Lung microvascular endothelial cell (primary cell): ENCODE measurements at places on chromosomes 2 and 18.

DNA sequence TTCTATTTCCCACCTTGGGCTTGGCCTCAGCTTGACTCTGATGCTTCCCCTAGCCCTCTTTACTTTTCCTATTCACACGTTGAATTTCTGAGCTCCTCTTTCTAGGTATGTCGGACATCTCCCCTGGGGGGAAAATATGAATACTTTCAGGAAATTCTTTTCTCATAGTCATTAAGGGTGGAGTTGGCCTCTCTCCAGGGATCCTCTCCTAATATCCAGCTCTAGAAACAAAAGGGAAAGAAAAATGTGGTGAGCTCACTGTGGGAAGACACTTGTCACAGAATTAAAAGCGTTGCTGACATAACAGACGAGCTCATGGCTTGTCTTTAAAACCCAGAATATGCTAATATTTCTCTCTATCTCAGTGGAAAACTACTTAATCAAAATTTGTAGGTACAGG, 132.7 kb upstream of the MEX3C start:
- DNase-seq: no peak

- no peak for DNase-seq
These were observed 343.0 kb downstream of the NYAP2 start for GRCh38 chr2:225742487-225742886.

DNA sequence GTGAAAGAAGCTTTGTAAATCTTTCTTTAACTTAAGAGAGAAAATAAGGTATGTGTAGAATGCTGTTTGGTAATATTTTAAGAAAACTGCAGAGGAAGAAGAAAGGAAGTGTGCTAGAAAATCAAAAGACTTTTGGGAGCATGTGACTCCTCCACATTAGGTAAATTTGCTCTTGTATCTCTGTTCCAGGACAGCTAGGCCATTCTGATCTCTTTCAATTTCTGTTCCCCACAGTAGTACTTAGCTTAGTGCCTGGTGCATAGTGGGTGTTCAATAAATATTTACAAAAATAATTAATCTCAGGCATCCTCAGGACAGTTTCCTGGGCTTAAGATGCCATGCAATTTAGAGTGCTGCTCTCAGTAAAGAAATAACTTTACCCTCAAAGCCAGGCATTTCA, 105.0 kb downstream of the GPD2 start:
- DNase-seq: no peak

- no peak for DNase-seq
These were observed 18.7 kb downstream of the MAPRE3 start for GRCh38 chr2:26989156-26989555.

DNA sequence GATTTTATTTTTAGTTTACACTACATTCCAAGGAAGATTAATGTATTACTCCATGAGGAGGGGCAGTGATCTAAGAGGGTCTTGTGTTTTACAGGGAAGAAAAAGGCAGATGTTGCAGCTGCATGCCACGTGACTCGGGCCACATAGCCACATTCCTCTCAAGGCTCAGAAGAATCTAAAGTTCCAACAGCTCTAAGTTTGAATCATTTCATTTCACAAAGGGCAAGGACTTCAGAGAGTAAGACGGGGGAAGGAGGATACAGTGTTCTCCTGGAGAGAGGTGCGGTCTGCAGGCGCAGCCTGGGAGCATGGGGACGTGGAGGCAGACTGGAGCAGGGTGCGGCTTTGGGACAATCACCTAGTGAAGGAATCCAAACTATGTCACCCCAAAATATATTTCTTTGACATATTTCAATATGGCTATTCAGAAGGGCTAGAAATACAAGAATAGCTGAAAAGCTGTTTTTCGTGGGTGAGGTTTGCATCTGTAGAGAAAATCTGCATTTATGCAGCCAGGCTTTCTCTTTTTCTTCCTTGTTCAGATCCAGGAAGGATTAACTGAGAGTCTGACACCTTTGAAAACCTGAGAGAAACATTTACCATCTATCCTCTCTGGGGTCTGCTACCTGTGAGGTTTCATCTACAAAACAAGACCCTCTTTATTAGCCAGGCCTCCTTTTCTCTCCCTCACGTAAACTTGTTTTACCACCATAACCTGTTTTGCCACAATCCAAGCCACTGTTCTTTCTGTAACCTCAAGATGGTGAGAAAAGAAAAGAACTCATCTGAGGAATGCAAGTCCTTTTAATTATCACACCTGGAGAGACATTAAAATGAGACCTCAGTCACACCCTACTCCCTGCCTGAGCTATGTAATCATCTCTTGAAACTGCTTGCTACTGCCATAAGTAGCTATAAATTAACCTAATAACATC, 165.1 kb upstream of the NDUFV2 start:
- no peak for DNase-seq
